ENCODE measurements at places on chromosomes 16 and 17. TPM values are rescaled to one million over a fixed set of nuclear protein-coding genes. Genes with fewer than 3 reads are reported as not detected.

The GPR139 gene
- not detected for total RNA-seq

The COPZ2 gene
- 55.1 TPM for total RNA-seq

The MYO15B gene
- total RNA-seq, result 58.4 TPM

GRCh38 chr17:673200-673681, 41.4 kb downstream of the VPS53 start:
- DNase-seq, result no peak

The MSL1 gene
- total RNA-seq, result 50.2 TPM

DNA sequence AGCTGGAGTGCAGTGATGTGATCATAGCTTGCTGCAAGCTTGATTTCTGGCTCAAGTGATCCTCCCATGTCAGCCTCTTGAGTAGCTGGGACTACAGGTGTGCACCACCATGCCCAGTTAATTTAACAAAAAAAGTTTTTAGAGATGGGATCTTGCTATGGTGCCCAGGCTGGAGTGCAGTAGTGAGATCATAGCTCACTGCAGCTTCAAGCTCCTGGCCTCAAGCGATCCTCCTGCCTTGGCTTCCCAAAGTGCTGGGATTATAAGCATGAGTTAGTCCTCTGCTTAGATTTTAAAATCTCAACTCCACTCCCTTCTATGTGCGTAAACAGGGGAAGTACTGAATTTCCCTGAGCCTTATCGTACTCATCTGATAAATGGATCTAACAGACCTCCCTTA, 6.3 kb downstream of the RABEP2 start:
- DNase-seq, result no peak

The EPX gene
- not detected for total RNA-seq

- no peak for DNase-seq
Measured at GRCh38 chr16:57513371-57514102, 22.8 kb downstream of the CCDC102A start.

The RAB26 gene
- 2.0 TPM for total RNA-seq

GRCh38 chr17:62921817-62922216, 44.2 kb upstream of the TANC2 start:
- DNase-seq, result no peak

The AGRP gene
- total RNA-seq, result not detected

DNA sequence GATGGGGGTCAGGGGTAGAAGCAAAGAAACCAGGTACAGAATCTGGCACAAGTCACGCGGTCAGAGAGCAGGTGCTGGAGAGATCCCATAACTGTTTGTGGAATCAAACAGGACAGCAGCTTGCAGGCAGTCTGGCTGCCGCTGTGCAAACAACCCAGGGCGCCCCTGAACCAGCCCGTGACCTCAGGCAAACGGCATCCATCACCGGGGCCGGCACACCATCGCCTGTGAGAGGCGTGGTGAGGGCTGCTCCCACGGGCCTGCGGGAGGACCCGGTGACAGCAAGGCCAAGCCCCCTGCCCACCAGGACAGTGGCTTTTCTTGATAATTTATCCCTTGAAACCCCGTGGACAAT, 47.9 kb downstream of the CBFA2T3 start:
- DNase-seq, result no peak

DNA sequence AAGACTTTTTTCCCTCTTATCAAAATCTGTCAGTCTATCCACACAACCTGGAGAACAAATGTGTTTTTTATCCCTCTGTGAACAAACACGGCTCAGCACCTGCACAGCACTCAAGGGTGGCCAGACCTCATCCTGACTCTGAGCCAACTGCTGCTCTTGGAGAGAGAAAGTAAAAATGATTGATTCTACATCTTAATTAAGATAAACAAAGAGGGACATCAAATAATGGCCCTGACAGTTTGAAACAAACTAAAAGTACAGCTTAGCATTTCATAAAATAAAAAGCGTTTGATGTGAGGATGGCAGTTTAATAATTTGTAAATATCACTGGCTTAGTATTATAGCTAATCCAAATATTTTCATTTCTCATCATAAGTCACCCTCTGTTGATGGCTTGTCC, 106.2 kb downstream of the SNX11 start:
- no peak for DNase-seq
